NCI-H1436 treated with DMSO at 0.1 percent for 48 hours (cell line): ENCODE measurements at places on chromosomes 2 and 18.

DNA sequence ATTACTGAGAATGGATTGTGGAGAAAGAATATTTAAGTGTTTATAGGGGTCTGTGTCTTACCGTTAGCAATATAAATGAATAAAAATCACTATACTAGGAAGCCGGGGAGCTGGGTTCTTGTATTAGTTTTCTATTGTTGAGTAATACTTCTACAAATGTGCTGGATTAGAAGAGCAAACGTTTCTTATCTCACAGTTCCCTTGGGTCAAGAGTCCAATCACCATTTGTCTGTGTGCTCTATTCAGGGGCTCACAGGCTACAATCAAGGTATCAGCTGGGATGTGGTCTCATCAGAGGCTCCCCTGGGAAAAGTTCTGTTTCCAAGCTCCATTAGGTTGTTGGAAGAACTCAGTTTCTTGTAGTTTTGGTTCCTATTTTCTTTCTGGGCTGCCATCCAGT is 790.9 kb downstream of the CNTNAP5 start:
- no peak for DNase-seq

- no peak for DNase-seq
Measured at GRCh38 chr2:46097714-46098480, 199.3 kb upstream of the EPAS1 start.

- DNase-seq: no peak
Measured at GRCh38 chr2:174035117-174035635, 70.0 kb upstream of the SP3 start.

- no peak for DNase-seq
Measured at GRCh38 chr2:47908682-47909081, 2.4 kb upstream of the FBXO11 start.

DNA sequence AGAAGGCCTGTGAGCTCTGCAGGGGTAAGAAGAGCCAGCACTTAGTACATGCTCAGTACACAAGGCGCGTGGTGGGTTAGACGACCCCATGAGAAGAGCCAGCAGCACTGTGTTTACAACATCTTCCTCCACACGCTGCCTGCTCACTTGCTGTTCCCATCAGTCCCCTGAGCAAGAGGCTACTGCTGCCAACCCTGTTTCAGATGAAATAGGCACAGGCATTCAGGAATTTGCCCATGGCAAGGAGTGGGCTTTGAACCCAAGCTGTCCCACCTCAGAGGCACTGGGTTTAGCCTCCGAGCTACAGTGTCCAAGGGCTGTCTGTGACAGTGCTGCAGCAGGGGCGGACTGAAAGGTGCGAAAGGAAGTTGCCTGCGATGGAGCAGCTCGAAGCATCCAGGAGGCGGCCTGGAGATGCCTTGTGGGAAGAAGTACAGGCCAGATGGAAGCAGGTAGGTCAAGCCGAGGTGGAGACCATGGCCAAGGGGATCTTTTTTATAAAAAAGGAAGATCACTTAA is 121.5 kb upstream of the PXDN start:
- no peak for DNase-seq

DNA sequence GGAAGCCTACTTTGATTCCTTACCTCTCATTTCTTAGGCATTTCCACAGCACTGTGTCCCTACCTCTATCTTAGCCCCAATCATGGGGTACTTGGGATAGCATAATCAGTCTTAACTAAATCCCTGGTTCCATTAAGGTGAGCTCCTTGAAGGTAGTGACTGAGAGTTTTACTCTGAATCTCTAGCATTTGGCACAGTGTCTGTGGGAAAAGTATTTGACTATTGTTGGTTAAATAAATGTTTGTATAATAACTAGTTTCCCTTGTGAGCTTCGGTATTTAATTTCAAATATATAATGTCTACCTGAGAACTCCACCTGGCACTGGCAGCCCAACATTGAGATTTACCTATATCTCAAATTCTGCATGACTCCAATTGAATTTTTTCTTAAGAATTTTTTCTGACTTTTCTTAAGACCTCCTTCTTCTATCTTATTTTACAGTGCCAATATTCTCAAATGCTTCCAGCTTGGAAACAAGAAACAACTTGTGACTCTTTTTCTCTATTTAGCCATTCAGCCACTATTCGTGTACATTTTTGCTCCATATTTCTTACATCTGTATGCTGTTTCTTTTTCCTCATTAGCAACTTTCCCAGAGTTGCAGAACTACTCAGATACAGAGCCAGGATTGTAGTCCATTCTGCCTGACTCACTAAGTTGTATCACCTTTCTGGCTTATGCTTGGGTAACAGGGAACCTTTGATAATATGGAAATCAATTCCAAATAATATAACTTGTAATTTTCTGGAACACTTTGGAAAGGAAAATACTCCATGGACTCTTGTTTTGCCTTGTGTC is 214.0 kb upstream of the NT5C1B start:
- no peak for DNase-seq

- no peak for DNase-seq
Measured at GRCh38 chr18:10064267-10064666, 150.5 kb downstream of the VAPA start.

DNA sequence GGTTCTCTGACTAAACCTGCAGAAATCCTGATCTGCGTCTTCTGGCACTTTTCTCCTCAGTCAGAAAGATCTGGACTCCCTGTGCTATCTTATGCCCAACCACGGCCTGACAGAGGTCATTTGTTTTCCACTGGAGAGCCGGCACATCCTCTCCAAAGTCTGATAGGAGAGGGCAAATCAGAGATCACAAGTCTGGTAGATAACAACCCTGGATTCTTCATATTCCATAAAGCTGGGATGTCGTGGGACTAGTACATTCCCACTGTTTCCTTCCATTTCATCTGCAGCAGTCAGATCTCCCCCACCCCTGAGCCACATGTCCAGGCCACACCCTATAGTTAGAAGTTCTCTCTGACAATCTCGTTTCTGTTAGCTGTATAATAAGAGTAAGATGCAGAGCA is 157.0 kb downstream of the MGAT5 start:
- DNase-seq: no peak

- no peak for DNase-seq
Measured at GRCh38 chr18:40346146-40346545, 1608.9 kb upstream of the PIK3C3 start.

- no peak for DNase-seq
Measured at GRCh38 chr2:165497659-165498317, 28.3 kb downstream of the CSRNP3 start.

DNA sequence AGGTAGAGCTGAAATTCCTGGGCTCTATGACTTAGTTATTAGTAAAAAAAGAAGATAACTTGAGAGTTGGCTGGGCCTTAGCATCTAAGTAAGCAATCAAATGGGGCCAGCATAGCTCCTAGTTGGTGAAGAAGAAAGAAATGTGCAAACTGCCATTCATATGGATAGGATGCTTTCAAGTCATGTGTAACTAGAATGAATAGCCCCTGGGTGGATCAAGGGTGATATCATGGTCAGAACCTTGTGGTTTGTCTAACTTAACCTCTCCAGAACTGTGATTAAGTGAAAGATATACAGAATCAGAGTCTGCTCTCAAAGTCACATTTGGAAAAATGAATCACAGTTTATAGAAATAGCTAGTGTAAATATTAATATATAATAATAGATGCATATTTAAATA is 198.7 kb upstream of the DTNA start:
- DNase-seq: no peak

- DNase-seq: no peak
Measured at GRCh38 chr2:163734401-163734800, 1.4 kb downstream of the FIGN start.

GRCh38 chr18:75408554-75409506 is 18.7 kb downstream of the SMIM21 start:
- DNase-seq: no peak

DNA sequence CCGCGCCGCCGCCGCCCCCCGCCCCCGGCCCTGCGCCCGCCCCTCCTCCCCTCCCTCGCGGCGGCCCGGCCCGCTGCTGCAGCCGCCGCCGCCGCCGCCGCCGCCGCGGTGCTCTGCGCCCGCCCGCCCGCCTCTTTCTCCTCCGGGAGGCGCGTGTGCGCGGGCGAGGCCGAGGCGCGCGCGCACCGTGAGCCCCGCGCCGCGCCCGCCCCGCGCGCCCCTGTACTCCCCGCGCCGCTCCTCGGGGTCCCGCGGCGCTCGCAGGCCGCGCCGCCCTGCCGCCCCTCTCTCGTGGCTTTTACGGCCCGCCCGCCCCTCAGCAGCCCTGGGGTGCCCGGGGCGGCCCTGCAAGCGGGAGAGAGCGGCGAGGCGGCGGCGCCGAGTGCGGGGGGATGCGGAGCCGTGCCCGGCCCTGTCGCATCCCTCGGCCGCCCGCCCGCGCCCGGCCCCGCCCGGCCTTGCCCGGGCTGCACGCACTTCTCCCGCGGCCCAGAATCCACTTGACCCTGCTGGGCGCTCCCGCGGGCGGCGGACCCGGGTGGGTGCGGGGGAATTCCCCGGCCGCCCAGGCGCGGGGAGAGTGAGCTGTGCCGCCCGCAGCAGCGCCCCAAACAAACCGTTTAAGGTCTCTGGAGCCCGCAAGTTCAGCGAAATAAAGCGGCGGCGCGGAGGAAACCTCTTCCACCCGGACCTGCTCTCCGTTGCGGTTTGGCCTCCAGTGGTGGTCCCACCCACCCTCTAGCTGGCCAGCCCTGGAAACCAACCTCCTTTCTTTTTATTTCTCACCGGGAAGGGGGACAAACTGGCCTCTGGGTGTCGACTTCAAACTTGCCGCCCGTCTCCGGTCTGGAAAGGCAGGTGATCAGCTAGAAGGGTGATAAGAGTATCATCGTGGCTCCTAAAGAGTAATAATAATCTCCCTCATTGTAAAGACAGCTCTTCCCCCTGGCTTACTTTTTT is 37.4 kb downstream of the AFF3 start:
- DNase-seq: no peak

GRCh38 chr2:25966531-25967270 is 15.6 kb downstream of the KIF3C start:
- DNase-seq: no peak

DNA sequence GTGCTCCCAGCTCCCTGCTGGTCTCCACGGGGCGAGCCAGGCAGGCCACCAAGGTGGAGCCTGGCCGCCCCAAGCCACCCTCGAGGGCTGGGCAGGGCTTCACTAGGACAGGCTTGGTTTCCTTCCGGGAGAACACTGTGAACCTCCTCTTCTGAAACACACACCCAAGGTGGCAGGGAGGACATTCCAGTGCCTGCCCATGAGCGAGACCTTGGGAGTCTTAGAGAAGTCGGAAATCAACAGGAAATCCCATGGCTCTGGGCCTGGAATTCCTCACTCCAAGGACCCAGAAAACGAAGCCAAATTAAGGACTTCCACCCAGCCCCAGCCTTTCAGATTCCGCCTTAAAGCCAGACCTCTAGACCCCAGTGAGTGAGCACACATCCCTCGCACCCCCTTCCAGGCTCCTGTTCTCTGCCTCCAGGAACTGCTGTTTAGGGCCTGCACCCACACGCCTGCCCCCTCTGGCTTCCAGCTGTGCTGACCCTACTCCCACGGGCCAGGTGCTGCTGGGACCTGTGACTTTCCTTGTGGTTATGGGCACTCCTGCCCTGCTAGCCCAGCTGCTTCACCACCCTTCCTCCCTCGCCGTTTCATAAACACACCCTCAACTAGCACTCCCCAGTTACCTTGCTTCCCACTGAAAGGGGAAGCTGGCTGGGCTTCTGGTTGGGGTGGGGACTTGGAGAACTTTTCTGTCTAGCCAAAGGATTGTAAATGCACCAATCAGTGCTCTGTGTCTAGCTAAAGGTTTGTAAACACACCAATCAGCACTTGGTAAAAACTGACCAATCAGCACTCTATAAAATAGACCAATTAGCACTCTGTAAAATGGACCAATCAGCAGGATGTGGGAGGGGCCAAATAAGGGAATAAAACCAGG is 13.7 kb downstream of the GPR17 start:
- no peak for DNase-seq

DNA sequence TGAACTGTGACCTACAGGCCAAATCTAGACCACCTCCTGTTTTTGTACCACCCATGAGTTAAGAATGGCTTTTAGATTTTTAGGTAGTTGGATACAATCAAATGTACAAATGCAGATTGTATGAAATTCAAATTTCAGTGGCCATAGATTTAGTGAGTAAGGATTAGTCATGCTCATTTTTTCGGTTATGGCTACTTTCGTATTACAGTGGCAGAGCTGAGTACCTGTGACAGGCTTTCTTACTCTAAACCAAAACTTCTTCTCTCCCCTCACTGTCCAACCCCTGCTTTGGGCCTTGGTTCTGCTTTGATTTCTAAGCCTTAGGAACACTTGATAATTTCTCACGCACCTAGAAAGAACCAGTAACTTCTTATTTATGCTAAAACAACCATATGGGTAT is 82.1 kb downstream of the CDC42EP3 start:
- DNase-seq: no peak

GRCh38 chr2:97961534-97961933 is 34.2 kb downstream of the TMEM131 start:
- no peak for DNase-seq

GRCh38 chr2:231483398-231484329 is 19.4 kb upstream of the NCL start:
- DNase-seq: no peak

DNA sequence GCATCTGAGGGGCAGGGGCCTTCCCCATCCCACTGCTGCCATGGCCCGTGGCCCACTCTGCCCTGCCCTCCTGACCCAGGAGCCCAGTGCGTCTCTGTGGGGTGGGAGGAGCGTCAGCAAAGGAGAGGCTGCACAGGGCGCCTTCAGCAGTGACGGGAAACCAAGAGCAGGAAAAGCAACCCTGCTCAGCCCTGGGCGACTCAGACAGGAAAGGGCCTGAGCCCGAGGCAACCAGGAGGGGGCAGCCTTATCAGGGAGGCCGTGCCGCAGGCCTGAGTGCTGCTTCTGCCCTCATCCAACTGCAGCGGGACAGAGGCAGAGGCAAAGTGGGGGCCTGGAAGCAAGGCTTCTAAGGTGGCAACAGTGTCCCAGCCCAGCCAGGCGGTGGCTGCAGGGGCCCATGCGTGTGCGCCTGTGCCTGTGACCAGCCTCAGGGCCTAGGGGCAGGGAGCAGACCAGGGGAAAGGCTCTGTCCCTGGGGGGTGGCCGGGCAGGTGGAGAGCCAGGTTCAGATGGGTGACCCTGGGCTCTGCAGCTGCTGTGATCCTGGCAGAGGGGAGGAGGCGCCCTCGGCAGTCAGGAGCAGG is 23.3 kb upstream of the ALPI start:
- no peak for DNase-seq

DNA sequence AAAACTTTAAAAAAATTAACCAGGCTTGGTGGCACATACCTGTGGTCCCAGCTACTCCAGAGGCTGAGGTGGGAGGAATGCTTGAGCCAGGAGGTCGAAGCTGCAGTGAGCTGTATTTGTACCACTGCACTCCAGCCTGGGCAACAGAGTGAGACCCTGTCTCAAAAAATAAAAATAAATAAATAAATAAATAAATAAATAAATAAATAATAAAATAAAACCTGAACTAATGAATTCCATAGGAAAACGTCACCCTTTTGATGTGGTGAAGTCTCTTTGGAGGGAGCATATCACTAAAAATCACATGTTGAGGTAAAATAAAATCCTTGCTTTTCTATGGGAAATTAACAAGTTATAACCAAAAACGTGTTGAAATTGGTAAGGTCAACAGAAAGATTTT is 29.6 kb upstream of the ITGAV start:
- no peak for DNase-seq

DNA sequence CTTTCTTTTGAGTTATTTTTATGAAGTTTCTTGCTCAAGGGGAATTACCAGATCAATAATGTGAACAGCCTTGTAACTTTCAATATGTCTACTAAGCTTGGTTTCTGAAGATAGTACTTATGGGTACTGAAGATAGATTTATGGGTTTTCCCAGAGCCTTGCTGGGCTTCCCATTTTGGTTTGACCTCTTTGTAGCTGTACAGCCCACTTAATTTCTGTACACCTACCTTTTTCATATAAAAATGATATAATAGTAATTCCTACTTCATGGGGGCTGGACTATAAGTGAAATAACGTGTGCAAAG is 22.2 kb downstream of the IL1R2 start:
- DNase-seq: no peak
